ENCODE measurements at places on chromosomes 11 and 22.

GRCh38 chr11:2004466-2004865, 6.8 kb upstream of the H19 start:
- no peak for DNase-seq

GRCh38 chr11:111513240-111513605, 1.0 kb upstream of the BTG4 start:
- no peak for DNase-seq

- no peak for DNase-seq
Observed at GRCh38 chr11:93166862-93167261, 30.9 kb downstream of the SLC36A4 start.

DNA sequence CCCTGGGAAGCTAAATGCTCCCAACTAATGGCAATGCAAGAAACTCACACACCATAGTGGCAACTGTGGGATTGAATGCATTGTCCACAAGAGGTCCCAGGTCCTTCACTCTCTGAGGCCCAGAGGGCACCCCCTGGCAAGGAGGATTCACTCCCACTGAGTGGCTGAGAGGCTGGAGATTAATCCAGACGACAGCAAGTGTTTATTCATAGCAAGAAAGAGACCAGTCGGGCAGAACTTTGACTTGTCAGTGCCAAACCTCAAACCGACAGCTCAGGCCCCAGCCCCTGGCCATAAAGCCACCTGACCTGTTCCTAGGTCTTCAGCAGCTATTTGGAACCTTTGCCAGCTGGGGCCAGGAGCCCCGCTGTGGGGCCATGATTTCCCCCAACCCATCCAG, 54.5 kb upstream of the MPEG1 start:
- DNase-seq = no peak

- no peak for DNase-seq
Observed at GRCh38 chr11:61949169-61950034, 749 bp upstream of the BEST1 start.

DNA sequence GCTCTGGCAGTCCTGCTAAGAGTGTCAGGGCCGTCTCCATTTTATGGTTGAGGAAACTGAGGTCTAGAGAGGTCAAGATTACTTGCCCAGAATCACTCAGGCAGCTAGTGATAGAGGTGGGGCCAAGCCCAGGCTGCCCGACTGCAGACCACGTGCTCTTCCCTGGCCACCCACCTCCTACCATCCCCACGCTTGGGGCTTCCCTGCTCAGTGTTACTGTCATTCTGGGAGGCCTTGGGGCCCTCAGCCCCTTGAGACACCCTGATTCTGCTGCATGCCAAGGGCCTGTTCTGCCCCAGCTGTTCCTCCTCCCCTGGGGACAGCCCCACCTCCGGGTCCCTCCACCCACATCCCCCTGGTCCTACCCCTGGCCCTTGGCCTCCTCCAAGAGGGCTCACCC, 17.2 kb upstream of the TAB1 start:
- DNase-seq = no peak
